Omental fat pad (tissue), 4 donors: ENCODE measurements at places on chromosomes 3 and 15. TPM values are rescaled to one million over a fixed set of nuclear protein-coding genes. Genes with fewer than 3 reads are reported as not detected.

TRA2B gene
- total RNA-seq, result 286 TPM

ANKUB1 gene
- not detected for total RNA-seq

GABRR3 gene
- total RNA-seq, result not detected

CHL1 gene
- 18.7 TPM for total RNA-seq

MLH1 gene
- total RNA-seq, result 27.6 TPM

CHRNA5 gene
- total RNA-seq, result 2.2 TPM

KAT2B gene
- total RNA-seq, result 30.6 TPM

HEMK1 gene
- total RNA-seq, result 4.8 TPM

RUVBL1 gene
- 32.5 TPM for total RNA-seq

SLC28A1 gene
- total RNA-seq, result not detected

IQCH gene
- not detected for total RNA-seq

CEP19 gene
- 0.94 TPM for total RNA-seq

- DNase-seq, result no peak
These were observed 28.4 kb upstream of the TPRG1 start for GRCh38 chr3:189143321-189143720.

DNA sequence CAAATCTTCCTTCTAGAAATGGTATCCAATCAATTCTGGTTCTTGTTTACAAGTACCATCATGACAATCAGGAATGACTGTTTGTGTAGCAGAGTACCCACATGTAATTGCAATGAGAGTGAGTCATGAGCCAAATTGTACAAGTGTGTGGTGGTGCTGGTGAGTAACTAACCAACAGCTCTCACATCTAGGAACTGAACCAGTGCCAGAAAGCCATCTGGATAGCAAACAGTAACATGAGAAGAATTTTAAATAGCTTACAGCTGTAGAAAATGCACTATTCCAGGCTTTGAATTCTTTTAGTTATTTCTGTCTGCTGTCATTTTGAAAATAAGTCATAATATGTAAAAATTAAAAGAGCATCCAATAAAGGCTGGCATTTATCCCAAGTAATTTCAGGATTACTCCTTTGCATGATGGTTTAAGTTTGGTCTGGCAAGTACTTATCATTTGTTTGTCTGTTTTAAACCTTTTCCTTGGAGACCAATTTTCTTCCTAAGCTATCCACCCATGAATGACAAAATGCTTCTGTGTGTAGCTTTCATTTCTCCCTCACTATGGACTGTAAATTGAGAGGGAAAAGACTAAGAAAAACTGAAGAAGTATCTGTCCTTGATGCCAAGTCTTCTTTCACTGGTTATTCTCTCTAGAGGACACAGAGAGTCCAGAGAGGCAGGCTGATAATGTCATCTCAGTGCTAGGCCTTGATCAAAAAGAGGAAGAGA is 60.0 kb downstream of the PIK3CB start:
- DNase-seq, result no peak

GRCh38 chr15:62533687-62534086 is 368.6 kb upstream of the C2CD4B start:
- DNase-seq, result no peak

DNA sequence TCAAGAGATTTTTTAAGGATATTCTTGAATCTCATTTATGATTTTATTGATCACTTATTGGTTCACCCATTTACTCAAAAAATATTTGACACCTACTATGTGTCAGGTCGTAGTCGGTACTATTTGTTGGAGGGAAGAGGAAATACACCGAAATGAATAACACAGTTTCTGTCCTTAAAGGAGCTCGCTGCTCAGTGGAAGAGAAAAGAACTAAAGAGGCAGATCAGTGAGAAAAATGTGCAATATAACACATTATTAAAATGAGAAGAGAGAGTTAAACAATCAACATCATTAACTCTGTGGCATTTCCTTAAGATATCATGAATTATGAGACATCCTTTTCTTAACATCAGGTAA is 56.1 kb upstream of the ADAMTS9 start:
- DNase-seq, result no peak

DNA sequence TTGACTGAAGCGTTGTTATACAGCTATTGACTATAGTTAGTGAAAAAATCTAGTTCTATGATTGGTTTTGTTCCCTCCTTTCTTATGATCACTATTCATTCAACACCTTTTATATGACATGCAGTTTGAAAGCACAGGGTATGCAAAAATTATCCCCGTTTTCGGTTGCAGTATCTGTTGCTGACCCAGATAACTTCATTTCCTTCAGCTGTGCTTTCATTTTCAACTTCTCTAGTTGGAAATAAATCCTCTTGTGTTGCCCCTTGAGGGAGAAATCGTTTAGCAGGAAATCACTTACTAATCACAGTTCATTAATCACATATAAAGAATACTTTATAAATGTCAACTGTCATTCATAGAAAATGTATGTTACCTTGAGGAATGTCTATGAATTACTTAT is 55.1 kb downstream of the MBNL1 start:
- no peak for DNase-seq

DNA sequence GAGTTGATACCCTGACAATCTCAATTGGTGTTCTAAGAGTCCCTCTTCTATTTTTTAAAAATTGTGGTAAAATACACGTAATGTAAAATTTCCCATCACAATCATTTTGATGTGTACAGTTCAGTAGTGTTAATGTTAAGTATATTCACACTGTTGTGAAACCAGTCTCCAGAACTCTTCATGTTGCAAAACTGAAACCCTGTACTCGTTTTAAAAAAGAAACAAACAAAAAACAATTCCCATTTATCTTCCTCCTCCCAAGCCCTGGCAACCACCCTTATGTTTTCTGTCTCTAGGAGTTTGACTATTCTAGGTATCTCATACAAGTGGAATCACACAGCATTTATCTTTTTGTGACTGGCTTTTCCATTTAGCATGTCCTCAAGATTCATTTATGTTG is 28.7 kb upstream of the ALPK3 start:
- no peak for DNase-seq

GRCh38 chr15:46955576-46955975 is 761.7 kb upstream of the SEMA6D start:
- no peak for DNase-seq

DNA sequence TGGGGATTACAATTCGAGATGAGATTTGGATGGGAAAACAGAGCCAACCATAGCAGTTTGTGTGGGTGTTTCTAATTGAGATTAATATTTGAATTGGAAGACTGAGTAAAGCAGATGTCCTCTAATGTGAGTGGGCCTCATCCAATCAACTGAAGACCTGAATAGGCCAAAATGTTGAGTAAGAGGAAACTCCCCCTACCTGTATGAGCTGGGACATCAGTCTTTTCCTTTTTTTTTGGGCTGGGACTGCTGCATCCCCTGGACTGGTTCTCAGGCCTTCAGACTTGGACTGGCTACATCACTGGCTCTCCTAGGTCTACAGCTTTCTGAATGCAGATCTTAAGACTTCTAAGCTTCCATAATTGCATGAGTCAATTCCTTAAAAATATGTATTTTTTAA is 144.1 kb downstream of the CD47 start:
- no peak for DNase-seq

DNA sequence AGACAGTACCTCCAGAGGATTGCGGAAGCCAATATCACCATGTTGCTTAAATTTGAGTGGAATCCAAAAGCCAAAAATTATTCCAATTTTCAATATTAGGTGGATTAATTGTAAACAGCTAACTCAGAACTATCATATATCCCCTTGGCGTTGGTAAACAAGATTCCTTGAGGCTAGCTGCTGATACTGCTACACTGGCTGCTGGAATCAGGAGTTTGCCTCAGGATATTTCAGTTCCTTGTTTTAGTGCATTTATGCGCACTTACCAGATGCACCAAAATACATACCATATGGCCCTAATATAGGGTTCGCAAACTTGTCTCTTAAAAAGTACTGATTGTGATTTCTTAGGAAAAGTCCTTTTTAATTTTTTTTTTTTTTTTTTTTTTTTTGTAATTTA is 605.2 kb upstream of the NAALADL2 start:
- DNase-seq, result no peak

- DNase-seq, result no peak
These were observed 154.5 kb downstream of the ATP8B4 start for GRCh38 chr15:49964551-49964950.

GRCh38 chr3:46122091-46122490 is 86.0 kb downstream of the CCR1 start:
- no peak for DNase-seq

DNA sequence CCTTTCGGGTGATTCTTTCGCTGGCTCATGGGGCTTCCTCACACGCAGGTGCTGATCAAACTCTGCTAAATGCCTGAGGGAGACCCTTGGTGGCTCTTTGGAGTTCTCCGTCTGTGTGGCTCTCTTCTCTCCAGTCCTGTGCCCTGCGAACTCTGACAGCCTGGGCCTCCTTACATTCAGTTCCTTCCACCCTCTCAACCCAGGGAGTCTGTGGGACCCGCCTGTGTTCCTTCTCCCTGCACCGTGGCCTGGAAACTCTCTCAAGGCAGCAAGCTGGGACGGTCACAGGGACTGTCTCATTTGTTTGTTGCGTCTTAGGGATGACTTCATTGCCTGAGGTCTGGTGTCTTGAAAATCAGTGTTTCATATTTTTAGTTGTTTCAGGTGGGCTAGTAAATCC is 37.0 kb upstream of the CORO2B start:
- DNase-seq, result no peak

DNA sequence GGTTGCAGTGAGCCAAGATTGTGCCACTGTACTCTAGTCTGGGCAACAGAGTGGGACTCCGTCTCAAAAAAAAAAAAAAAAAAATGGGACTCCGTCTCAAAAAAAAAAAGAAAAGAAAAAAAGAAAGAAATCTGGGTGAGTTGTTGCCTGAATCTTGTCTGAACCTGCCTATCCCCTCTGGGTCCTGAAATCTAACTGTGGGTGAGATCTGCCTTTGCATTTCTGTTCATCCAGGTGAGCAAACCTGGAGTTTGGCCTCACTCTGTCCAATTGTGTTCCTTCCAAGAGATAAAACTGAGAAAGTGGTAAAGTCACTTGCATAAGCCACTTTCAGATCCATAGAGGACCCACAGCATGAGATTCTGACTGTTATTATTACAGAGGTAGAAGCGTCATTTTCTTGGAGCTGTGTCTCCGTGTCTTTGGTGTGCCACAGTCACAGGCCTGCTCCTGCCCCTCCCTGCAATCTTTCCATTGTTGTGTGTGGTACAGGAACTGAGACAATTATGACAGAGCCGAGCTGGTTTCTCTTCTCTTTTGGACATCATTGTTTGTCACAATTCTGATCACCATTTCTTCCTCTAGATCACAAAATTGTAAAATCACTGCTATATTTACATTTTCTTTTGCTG is 235.9 kb downstream of the LPP start:
- no peak for DNase-seq

- no peak for DNase-seq
These were observed 3.6 kb downstream of the PRRT3 start for GRCh38 chr3:9948586-9948985.

DNA sequence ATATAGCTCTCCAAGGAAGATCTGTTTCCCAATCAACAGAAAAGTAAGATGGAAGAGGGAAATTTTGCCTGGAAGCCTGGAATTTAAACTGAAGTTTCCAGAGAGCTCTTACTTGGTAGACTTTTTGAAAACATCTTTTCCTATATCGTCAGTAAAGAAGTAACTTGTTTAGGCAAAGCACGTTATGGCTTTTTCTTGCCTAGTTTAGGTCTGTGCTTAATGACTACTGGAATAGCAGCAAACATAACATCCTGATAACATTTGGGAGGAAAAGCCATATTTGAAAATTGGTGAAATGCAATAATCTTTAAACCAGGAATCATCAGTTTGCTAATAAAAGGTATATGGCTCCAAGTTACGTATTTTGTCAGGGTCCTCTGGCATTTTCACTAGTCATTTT is 160.4 kb upstream of the CGNL1 start:
- DNase-seq, result no peak

DNA sequence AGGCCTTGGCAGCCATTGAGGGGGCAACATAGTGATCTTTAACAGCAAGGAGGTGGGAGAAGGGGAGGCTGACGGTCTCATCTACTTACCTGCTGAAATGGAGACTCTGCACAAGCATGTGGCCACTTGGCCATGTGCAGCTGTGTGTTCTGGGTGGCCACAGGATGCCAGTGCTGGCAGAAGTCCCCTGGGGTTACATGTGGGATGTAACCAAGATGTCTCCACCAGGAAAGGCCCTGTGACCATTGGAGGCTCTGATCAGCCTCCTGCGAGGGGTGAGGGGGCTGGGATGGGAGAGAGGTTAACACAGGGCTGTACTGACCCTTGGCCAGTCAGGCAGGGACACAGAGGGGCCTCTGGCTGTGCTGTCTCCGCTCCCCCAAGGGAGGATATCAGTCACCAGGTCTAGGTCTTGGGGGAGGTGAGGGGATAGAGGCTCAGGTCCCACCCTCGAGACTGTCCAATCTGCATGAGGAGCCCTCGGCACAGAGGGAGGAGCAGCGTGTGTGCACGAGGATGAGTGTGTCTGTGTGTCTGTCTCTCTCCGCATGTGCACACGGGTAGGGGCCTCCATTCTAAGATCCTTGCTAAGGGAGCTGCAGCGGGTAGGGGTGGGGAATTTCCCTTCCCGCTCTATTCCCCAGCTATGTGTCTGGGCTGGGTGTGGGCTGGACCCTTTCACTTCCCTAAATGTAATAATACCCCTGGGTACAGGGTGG is 19.5 kb downstream of the PRKCD start:
- no peak for DNase-seq

DNA sequence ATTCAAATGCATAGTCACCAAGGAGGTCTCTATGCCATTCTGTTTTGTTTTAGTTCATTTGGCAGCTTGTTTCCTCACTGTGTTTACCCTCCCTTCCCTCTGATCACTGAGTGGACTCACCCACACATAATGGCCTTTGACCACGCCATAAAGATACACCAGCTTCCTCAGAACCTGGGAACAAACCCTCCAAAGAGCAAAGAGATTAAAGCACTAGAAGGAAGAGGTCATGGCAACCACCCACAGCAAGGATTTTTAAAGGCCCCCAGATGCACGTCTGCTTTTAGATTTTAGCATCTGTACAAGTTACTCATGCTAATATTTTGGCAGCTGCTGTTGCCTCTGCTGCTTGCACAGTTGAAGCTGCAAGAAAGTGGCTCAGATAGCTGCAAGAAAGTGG is 47.9 kb upstream of the CADPS start:
- DNase-seq, result no peak
